Caudate nucleus (tissue), 63 donors: ENCODE measurements at places on chromosomes 7 and 10.

DNA sequence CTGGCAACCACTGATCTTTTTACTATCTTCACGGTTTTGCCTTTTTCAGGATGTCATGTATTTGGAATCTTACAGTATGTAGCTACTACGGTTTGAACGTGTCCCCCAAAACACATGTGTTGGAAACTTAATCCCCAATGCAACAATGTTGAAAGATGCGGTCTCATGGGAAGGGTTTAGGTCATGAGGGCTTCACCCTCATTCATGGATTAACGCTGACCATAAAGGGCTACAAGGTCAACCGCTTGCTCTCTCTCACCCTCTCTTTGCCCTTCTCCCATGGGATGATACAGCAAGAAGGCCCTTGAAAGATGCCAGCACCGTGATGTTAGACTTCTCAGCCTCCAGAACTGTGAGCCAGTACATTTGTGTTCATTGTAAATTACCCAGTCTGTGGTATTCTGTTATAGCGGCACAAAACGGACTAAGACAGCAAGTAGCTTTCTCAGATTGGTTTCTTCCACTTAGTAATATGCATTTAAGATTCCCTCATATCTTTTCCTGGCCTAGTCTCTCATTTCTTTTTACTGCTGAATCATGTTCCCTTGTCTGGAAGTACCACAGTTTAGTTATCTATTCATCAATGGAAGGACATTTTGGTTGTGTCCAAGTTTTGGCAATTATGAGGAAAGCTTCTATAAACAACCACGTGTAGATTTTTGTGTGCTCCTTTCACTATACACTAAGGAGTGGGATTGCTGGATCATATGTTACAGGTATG is 3.0 kb upstream of the CRYGN start:
- DNase-seq: no peak

GRCh38 chr10:130553826-130554225 is 417.6 kb downstream of the GLRX3 start:
- DNase-seq: no peak

- DNase-seq: no peak
Observed at GRCh38 chr10:130282492-130283218, 146.5 kb downstream of the GLRX3 start.

GRCh38 chr7:12583176-12583575 is 12.7 kb downstream of the SCIN start:
- no peak for DNase-seq

DNA sequence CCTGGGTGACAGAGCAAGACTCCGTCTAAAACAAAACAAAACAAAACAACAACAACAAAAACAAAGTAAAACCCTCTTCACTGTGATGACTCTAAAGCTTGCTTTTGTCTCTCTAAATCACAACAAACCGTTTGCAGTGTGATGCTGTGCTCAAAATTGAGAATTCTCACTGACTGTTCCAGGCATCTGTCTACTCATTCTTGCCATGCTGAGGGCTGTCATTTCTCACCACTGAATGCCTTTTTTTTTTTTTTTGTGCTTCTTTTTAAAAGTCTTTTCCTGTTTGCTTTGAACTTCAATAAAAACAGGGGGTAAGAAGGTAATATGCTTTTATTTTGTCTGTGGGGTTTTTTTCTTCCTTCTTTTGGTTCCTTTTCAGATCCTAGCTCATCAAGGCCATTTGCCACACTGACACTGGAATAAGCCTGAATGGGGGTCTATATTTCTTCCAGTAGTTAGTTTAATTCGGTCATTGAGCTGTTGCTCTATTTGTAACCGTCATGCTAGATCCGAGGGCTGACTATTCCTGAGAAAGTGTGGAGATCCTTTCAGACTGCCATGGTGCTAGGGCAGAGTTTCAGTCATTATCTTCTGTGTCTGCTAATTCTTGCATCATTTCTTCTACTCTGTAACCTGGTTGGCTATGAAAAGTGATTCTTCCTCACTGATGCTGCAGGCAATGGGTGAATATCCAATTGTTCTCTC is 10.6 kb downstream of the FAS start:
- no peak for DNase-seq

DNA sequence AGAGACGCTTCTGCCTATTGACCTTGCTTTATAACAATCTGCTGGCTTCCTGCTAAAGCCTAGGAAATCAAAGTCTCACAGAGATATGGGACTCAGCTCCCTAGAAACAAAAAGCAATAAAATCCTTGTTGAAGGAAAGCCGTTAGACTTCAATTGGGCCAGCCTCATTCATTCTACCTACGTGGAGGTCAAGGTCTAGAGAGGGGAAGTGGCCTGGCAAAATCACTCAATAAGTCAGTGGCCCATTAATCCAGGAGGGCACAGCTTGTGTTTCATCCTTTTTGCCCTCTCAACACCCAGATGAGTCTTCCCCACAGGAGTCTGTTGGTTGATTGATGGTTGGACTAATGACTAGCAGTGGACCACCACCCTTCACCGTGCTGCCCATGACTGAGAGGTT is 40.5 kb upstream of the ACSL5 start:
- DNase-seq: no peak

DNA sequence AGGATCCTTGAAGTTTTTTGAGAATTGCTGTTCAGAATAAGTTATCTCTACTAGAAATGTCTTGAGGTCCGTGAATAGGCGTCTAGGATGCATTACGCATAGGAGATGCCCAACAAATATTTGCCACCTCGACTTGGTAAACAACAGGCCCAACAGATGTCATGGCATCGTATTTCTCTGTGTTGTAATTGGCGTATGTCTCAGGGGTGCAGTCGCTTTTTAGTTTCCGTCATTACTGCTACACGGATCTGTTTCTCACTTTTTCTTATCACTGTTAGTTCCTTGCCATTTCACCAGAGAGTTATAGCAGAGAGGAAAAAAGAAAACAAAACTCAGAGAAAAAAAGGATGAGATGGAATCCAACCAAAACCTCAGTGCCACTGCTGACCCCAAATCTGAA is 73.0 kb upstream of the SFMBT2 start:
- no peak for DNase-seq

DNA sequence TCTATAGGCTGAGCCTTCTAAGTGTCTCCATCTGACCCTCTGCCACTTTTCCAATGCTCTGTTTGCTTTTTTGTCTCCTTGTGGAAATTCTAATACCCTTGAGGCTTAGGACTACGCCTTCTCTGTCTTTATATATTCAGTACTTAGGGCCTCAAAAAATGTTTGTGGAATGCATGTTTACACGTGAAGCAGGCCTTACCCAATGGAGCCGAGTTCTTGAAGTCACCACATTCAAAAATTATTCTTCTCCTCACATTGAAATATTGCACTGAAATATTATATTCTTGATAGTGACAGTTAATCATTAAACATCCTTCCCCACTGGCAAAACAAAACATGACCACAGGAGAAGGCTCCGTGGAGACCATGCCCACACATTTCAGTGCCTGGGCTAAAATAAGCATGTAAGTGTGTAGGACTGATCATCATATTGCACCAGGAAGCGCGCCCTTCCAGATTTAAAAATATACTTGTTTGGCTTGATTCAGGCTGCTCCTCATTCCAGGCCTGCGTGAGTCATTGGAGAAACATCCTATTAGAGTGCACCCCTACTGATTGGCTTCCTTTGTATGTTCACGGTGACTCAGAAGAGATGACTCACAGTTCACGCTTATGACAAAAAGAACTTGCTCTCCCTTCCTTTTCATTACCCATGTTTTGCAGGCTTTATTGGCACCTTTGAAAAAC is 307.4 kb upstream of the AOAH start:
- peak; percentile 60 for DNase-seq

DNA sequence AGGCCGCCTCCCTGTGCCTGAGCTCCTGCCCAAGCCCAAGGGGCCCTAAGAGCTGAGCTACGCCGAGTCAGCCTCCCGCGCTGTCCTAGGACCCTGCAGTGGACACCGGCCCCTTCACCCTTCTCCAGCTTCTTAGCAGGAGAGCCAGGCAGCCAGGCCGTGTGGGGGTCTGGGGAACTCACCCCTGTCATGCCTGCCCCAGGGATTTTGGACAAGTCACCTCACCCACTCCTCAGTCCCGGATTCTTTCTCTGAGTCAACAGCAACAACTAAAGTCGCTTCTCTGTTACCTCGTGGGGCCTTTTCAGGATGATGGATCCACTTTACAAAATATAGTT is 79.3 kb downstream of the MKI67 start:
- no peak for DNase-seq

GRCh38 chr7:154503962-154504550 is 451.9 kb downstream of the DPP6 start:
- no peak for DNase-seq

DNA sequence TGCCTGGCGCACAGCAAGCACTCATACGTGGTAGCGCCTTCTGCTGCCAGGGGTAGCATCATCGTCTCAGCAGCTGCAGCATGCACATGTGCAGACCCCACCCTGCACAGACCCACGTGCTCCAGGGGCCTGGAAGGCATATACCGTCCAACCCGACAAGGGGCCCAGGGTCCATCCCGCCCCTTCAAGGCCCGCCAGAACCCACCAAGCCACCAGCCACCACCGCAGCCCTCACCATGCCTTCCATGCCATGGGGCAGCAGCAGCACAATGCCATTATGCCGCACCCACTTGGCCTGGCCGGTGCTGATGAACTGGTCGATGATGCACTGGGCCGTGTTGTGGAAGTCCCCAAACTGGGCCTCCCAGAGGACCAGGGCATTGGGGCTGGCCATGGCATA is 22.7 kb downstream of the OGDHL start:
- DNase-seq: no peak

GRCh38 chr10:5018134-5018533 is 14.5 kb upstream of the AKR1C2 start:
- no peak for DNase-seq

GRCh38 chr7:16795624-16796023 is 9.2 kb downstream of the AGR2 start:
- no peak for DNase-seq

GRCh38 chr7:132547821-132548220 is 28.4 kb downstream of the PLXNA4 start:
- DNase-seq: no peak
